ENCODE measurements at places on chromosomes 3 and 15.

GRCh38 chr3:185724761-185725160, 100.1 kb downstream of the IGF2BP2 start:
- no peak for DNase-seq

DNA sequence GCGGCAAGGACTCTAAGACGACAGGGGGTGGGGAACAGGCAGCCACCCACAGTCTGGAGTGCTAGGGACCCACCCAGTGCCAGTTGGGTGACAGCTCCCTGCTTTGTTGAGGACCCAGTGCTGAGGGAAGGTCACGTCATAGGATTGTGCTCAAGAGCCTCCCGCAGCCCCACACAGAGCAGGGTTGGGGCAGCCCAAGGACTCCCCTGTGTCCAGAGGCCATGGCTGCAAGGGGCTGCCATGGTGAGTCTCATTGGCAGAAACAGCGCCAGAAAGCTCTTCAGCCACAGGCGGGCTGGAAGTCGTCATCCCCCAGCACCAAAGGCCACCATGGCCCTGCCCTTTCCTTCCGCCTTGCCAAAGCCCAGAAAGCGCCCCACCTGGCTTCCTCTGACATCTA, 37.0 kb upstream of the PLXNA1 start:
- no peak for DNase-seq

DNA sequence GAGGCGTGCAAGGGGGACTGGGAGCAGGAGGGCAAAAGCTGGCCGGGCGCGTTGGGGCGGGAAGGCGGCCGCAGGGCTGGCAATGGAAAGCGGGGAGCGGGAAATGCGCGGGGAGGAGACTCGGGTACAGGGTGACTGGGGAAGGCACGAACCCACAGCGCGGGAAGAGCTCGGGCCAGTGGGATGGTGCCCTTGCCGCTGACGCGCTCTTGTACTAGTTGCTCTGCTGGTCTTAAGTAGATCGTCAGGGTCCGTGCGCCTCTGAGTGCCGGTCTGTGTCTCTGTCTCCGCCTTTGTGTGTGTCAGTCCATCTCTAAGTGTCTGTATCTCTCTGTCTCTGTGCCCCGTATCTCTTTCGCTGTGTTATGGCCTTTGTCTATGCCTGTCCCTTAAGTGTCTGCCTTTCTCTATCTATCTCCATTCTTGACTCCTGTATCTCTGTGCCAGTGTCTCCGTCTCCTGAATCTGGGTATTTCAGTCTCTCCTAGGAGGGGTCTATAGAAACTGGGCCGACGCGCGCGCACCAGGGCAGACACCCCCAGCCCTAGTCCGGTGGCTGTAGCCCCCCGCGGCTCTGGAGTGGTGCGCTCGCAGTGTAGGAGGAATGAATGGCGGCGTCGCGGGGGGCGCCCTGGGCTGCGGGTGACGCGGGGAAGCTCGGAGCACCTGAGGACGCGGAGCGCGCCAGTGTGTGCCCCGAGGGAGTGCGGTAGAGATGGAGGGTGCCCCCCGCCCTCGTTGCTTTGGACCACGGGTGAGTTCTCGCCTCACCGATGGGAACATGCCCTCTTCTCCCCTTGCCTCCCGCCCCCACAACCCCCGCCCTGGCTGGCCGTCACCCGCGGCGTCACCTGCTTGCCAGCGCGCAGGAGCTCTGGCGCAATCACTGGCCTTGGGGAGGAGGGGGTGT, 756 bp upstream of the CAMK2N2 start:
- DNase-seq, result no peak

- DNase-seq, result no peak
These were observed 67.0 kb downstream of the CLDN11 start for GRCh38 chr3:170485696-170486095.

DNA sequence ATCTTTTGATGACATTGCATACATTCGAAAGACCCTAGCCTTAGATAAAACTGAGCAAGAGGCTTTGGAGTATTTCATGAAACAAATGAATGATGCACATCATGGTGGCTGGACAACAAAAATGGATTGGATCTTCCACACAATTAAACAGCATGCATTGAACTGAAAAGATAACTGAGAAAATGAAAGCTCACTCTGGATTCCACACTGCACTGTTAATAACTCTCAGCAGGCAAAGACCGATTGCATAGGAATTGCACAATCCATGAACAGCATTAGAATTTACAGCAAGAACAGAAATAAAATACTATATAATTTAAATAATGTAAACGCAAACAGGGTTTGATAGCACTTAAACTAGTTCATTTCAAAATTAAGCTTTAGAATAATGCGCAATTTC, 16.7 kb downstream of the KCNMB3 start:
- DNase-seq, result no peak

DNA sequence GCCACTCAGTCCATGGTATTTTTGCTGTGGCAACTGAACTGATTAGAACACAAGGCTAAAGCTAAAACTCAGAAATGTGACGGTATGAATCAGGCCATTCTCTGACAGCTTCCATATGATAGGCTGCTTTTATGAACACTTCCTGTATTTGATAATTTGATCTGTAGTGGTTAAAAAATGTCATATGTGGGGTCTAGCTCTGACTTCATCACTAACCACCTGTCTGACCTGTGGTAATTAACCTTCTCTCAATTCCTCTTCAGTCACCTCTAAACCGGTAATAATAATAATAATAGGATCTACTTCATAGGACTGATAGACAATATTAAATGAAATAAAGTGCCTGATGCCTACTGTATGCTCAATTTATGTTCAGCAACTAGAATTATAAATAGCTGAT, 223.2 kb downstream of the MBNL1 start:
- no peak for DNase-seq

DNA sequence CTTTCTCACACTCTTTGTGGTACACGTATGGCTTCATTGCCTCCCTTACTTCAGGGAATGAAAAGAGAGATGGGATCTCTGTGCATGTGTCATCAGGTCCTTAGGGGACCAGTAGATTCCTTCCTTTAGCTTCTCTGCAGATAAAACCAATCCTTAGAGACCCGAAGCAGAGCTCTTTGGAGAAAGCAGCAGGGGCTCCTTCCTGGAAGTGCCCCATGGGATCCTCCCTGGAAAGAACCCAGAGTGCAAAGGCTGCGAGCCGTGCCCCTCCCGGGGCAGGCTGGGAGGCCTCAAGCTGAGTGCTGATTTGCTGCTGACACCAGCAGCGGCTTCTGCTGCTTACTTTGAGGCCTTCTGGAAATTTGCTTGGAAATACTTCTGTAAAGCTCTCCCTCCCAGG, 328.6 kb upstream of the RGMA start:
- peak; percentile 81 for DNase-seq

- DNase-seq, result no peak
These were observed 161.0 kb downstream of the ARRDC4 start for GRCh38 chr15:98121536-98121935.
